ENCODE measurements at places on chromosomes 6 and 20. TPM values are rescaled to one million over a fixed set of nuclear protein-coding genes. Genes with fewer than 3 reads are reported as not detected.

PAK5 gene
- 0.53 TPM for total RNA-seq

TPX2 gene
- 123 TPM for total RNA-seq

ATP6V1G2 gene
- 2.7 TPM for total RNA-seq

SLC35F1 gene
- 11.0 TPM for total RNA-seq

DNA sequence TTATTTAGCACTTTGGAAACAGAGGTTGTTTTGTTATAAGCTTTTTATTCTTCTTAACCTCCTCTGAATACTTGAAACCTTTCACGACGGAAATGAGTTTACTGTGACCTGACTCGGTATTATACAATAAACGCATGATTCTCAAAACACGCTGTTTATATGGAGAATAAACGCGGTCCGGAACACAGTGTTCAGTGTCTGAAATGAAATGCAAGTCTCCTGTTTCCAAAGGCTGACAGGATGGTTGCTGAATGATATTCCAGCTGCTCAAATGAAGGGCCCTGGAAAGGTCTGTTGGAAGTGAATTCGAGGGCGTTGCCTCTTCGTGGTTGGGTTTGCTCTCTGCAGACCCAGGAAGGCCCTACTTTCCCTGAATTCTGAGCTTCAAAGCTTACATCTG lies 83.4 kb downstream of the RSPH3 start:
- no peaks in the 10 kb centered on the region for H3K27me3 ChIP-seq
- H3K27ac ChIP-seq, result no peak overlapping the region
- DNase-seq, result no peak
- H3K4me3 ChIP-seq, result no peak overlapping the region
- H3K36me3 ChIP-seq, result no peaks in the 10 kb centered on the region

- no peak overlapping the region for H3K4me3 ChIP-seq
- peaks cover 3% of the 10 kb centered on the region for H3K27me3 ChIP-seq
- H3K36me3 ChIP-seq, result peaks cover 5% of the 10 kb centered on the region
- no peak for DNase-seq
- no peak overlapping the region for H3K27ac ChIP-seq
- no peaks in the 10 kb centered on the region for H3K4me1 ChIP-seq
These were observed 84.5 kb upstream of the RIN2 start for GRCh38 chr20:19673575-19673974.

GRCh38 chr20:54469293-54469692 lies 6.1 kb upstream of the DOK5 start:
- H3K27ac ChIP-seq, result no peak overlapping the region
- H3K4me3 ChIP-seq, result no peak overlapping the region
- peak; percentile 26 for DNase-seq

DNA sequence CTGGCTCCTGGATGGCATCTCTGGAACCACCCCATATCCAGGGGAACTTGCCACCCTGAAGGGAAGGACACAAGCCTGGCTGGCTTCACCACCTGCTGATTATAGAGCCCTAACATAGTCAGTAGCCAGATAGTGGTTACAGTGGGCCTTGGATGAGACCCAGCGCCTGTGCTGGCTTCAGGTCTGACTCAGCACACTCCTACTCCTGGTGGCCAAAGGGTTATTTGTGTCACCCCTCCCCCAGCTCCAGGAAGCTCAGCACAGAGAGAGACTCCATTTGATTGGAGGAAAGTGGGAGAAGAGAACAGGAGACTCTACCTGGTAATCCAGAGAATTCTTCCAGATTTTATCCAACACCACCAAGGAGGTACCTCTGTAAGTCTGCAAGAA lies 12.8 kb downstream of the SNX14 start:
- no peak for DNase-seq
- H3K4me3 ChIP-seq, result no peak overlapping the region
- no peak overlapping the region for H3K27ac ChIP-seq
- H3K36me3 ChIP-seq, result peaks cover 38% of the 10 kb centered on the region

GRCh38 chr6:7615611-7616383 lies 25.8 kb downstream of the SNRNP48 start:
- H3K4me3 ChIP-seq, result no peak overlapping the region
- peaks cover 6% of the 10 kb centered on the region for H3K36me3 ChIP-seq
- peaks cover 5% of the 10 kb centered on the region for H3K4me1 ChIP-seq
- no peaks in the 10 kb centered on the region for H3K27me3 ChIP-seq

GRCh38 chr20:53617791-53618489 lies 24.3 kb upstream of the ZNF217 start:
- DNase-seq, result no peak
- H3K4me1 ChIP-seq, result peaks cover 35% of the 10 kb centered on the region
- no peaks in the 10 kb centered on the region for H3K36me3 ChIP-seq
- no peaks in the 10 kb centered on the region for H3K27me3 ChIP-seq
- H3K4me3 ChIP-seq, result no peak overlapping the region
